Activated CD8-positive, alpha-beta memory T cell treated with anti-CD3 and anti-CD28 coated beads for 1 hour (primary cell): ENCODE measurements at places on chromosomes 5 and 9.

- no peak for DNase-seq
Measured at GRCh38 chr9:137426018-137426681, 3.0 kb downstream of the NOXA1 start.

- DNase-seq = peak; percentile 38
Measured at GRCh38 chr9:38620483-38621433, at the start of gene ANKRD18A. TSS of gene ANKRD18A (minus strand) at chr9:38620596. CDS start at chr9:38620285, 311 bp downstream.

GRCh38 chr5:1748845-1749244 is 50.8 kb downstream of the MRPL36 start:
- DNase-seq = no peak

GRCh38 chr9:27451207-27451797 is 72.8 kb upstream of the IFNK start:
- no peak for DNase-seq

DNA sequence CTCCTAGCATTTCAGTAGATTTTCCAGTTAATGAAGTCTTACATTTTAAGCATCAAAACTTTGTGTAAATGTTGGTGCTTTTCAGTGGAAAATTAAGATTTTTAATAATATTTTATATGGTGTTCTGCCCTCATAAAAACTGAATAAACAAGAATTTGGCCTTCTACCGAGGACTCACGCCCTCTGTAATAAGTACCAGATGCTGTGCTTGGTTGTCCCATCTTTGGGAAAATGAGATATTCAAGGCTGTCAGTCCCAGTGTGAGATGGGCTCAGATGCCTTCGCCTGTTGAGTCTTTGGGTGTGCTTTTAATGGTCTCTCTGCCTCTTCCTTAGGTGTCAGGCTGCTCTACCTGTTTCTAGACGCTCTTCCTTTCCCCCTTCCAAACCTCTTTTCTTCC is 28.7 kb downstream of the GALNT12 start:
- no peak for DNase-seq

DNA sequence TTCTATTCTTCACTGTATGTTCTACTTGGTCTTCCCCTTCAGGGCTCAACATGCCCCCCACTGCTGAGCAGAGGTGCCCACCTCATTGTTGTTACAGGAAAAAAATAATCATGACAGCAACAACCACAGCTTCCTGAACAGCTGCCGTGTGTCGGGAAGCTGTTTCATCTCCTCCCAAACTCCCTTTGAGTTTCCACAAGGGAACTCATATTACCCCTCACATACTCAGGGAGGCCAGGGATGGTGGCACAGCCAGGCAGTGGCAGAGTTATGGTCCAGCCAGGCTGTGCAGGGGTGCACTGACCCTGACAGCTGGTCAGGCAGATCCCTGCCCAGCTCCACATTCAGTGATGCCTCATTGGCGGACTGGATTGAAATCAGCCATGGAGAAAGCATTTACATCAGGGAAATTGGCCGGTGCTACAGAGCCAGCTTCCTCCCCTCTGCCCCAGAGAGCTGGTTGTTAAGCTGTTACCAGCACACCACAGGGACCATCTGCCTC is 37.3 kb downstream of the SARDH start:
- no peak for DNase-seq

DNA sequence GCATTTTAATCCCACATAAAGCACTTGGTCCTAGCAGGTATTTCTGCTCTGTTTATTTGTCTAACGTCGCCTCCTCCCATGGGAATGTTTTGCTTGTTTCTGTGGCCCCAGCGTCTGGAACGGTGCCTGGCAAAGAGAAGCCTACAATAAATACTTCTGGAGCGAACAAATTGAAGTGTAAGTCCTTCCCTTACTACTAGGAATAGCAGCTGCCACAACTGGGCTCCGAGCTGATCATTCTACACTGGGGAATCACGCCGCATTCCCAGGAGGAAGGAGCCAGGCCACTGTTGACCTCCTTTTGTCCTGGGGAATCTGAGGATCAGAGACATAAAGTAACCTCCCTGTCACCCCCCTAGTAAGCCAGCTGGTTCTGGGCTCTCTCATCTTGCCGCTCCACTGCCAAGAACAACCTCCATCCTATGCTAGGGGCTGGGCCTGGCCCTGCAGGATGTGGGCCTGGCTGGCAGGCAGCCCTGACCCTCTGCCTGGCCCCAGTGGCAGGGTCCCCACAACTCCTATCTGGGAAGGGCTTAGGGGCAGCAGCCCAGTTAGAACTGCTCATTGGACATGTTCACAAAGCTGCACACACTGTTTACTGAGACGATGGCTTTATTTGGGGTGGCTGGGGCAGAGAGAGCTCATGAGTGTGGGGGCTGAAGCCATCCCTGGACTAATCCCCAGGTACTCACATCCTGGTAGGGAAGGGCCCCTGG is 82.8 kb downstream of the GTF3C4 start:
- DNase-seq = no peak

GRCh38 chr9:40884072-40884901 is 244.2 kb downstream of the FOXD4L6 start:
- no peak for DNase-seq

- no peak for DNase-seq
Measured at GRCh38 chr9:134935701-134936345, 18.1 kb upstream of the FCN1 start.

GRCh38 chr5:17951392-17952169 is 317.3 kb downstream of the TAF11L14 start:
- DNase-seq = no peak

DNA sequence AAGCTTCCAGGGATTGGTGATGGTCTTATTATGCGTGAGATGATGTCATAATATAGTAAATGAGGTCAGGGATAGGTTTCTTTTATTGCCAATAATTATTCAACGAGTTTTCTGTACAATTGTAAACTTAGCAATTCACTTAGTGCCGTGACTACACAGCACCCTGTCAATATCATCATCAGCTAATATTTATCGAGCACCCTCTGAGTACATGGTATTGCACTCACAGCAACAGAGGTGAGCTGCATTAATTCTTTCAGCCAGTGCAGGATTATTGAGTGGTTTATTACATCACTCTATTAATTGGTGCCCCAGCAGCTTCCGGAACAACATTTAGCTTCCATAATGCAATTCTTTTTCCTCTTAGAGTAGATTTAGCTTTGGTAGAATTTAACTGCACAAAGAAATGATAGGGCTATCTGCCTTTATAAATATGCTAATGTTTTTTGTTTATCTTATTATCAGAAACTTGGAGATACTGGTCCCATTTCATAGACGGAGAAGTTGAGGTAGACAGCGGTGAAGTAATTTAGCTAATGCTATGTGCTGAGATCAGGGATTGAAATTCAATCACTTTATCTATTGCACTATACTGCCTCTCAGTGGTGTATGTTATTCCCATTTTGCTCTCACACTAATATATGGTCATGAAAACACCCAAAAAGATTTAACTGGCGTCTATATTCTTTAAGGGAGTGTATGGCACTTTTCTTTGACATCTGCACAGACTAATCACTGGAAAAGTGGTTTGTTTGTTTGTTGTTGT is 726.1 kb upstream of the WWC1 start:
- DNase-seq = no peak

GRCh38 chr5:96595300-96596090 is 66.7 kb upstream of the CAST start:
- DNase-seq = no peak

DNA sequence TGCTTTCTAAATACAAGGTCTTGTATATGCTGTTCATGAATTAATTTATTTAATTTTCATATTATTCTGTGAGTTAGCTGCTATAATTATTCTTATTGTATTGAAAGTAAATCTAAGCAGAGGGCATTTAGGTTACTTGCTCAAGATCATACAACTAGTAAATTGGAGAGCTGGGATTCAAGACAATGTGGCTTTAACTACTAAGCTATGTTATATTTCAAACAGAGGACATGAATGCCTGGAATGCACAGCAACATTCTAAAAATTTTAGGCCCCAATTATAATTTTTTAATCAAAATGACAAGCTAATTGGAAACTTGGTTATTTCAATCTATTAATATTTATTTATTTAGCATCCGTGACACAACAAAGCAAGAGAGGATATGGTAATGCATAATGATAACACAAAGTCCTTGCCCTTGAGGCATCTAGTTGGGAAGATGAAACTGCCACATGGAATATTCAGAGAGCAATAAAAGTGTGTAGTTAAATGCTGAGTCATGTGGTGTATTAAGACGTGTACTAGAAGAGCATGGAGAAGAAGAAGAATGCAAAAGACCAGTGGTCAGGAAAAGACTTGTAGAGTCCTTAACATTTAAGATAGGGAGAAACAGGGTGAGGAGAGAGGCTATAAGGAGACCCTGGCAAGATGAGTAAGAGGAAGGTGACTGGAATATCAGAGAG is 24.4 kb downstream of the CTXN3 start:
- DNase-seq = no peak

DNA sequence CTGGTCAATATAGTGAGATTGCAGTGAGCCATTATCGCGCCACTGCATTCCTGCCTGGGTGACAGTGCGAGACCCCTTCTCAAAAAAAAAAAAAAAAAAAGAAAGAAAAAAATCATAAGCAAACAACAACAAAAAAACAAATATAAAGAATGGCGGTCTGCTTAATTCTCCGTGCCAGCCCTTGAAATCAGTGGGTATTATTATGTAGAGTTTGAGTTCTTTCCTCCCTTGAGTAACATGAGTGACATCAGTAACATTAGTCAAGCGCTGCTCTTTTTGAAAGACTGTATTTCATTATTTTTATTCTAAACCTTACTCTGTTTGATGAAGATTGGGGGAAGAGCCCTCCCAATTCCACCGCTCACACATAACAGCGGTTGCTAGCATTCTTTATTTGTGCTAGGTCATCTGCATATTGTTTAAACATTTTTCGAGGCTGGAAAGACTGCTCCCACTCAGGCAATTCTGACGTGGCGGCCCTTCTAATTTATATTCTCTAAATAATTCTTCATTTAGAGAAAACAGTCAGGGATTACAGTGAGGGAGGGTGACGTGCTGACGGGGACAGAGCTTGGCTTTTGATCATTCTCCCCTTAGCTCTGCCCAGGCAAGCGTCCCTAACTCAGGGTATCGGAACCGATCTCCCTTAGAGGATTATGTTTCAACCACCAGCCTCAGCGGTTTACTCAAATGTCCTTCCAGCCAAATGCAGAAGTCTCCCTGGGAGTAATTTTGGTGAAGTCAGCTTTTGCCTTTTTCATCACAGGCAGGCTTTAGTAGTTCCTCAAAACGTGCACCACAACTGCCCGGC is 860 bp upstream of the MARCHF6 start:
- no peak for DNase-seq

- DNase-seq = no peak
Measured at GRCh38 chr5:59275170-59275509, 618.4 kb downstream of the PDE4D start.

- no peak for DNase-seq
Measured at GRCh38 chr5:161513942-161514341, 32.6 kb downstream of the GABRB2 start.

DNA sequence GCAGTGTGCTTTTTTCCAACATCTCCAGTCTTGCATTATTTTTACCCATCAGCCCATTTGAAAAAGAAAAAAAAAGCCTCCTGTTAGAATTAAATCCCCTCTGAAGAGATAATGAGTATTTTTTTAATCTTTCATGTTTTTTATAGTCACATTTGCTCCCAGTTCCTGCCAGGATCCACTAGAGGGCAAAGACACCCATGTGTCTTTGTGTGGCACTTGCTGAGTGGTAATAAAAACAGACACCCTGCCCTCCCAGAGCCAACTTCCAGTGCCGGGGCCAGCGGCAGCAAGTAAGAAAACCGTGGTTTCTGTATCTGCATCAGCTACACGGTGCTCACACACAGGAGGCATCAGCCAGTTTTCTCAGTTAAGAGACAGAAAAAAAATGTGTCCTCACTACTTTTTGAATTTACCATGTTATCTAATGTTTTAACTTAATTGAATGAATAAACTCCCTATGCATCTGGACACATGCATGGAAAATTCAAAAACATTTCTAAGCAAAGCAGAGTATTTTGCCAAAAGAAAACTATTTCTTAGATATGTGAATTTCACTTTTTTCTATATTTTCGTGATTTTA is 70.2 kb upstream of the PLEKHG4B start:
- no peak for DNase-seq

DNA sequence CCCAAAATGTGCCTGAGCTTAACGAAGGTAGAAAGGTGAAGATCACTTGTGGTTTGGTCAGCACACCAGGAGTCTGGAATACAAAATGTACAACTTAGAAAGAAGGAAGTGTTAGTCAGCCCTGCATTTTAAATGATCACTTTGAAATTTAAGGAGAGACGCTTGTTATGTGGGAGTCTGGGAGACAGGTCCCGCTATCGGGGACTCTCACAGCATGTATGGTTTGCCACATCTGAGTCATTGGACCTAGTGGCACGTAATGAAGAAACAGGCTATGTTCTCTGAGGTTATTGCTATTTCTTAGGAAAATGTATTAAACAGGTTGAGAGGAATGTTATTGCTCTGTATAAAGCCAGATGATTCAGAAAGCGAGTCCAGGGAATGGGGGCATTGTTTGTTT is 2362.5 kb upstream of the WWC1 start:
- DNase-seq = no peak

- DNase-seq = no peak
Measured at GRCh38 chr5:78628270-78628992, 20.1 kb downstream of the LHFPL2 start.

GRCh38 chr5:74325866-74326265 is 314.7 kb downstream of the ENC1 start:
- no peak for DNase-seq

DNA sequence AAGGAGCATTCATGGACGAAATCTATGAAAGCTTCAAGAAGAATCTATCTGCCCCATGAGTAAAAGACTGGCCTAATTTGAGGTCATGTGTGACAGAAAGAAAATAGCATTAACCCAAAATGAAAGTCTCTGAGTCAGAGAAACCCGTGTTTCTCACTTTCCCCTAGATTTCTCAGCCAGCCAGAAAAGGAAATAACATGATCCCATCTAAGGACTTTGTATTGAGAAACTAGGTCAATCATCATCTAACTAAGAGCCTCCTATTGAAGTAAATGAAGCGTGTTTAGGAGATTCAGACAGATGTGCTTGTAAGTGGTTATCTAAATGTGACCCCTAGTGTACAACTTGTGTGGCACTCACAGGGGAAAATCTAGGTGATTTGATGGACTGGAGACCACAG is 77.3 kb upstream of the ZNF366 start:
- no peak for DNase-seq

- no peak for DNase-seq
Measured at GRCh38 chr9:91160599-91161464, 200.9 kb downstream of the AUH start.

GRCh38 chr9:107929443-107929842 is 439.9 kb upstream of the KLF4 start:
- DNase-seq = no peak

GRCh38 chr9:38437193-38437823 is 13.1 kb upstream of the IGFBPL1 start:
- no peak for DNase-seq

DNA sequence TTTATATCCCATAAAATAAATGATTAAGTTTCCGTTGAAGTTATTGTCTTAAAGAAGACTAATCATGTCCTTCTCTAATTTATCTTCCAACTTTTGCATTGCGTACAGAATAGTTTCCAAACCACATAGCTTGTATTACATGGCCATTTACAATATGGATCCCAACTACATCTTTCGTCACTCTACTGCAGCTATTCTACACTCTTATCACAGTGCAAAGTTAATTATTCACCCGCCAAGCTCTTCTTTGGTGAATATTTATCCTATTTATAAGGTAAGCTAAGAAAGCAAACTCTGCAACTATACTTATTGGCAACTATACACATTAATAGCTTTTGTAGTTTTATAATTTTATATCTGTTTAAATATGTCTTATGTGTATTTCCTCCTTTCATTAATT is 75.9 kb upstream of the ADAMTS19 start:
- DNase-seq = no peak
